HuH-7.5 (cell line): ENCODE measurements at places on chromosomes 11 and 22.

DNA sequence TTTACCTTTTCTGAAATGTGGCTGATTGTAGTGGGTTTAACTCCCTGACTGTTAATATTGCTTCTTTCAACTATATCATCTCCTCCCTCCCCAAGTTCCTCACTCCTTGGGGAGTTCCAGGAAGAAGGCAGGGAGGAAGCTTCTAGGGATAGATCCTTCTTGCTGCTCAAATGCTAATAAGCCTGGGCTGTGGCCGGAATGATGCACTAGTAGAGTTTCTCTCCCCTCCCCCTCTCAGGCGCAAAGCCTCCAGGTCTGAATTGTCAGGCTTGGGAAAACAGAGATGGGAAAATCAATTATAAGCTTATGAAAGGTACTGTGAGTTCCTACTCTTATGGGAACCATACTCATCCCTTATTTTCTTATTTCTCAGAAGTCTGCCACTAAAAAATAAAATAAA is 30.8 kb downstream of the FEZ1 start:
- DNase-seq = no peak

- DNase-seq = no peak
These were observed 640.9 kb downstream of the BRD1 start for GRCh38 chr22:49186762-49187161.

GRCh38 chr11:101727451-101727850 is 143.6 kb upstream of the TRPC6 start:
- DNase-seq = no peak

DNA sequence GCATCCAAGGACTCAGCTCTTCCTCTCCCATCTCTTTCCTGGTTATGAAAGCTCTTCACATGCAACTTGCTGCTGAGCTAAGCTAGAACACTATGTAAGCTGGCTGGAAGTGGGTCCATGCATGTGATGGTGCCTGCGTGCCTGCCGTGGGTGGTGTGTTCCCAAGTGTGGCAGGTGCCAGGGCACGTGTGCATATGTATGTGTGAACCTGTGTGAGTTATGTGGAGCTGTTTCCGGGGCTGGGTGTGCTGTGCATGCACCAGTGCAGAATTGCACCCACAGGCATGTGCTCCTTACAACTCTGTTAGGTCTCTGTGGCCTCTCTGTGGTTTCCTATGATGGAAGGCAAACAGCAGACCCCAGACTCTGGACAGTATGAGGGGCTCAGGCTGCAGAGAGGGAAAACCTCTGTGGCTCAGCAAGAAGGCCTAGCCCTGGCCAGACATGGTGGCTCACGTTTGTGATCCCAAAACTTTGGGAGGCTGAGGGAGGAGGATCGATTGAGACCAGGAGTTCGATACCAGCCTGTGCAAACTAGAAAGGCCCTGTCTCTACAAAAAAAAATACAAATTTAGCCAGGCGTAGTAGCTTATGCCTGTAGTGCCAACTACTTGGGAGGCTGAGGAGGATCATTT is 4.1 kb upstream of the P2RY6 start:
- DNase-seq = no peak

GRCh38 chr22:35967046-35967397 is 61.6 kb downstream of the RBFOX2 start:
- DNase-seq = no peak

DNA sequence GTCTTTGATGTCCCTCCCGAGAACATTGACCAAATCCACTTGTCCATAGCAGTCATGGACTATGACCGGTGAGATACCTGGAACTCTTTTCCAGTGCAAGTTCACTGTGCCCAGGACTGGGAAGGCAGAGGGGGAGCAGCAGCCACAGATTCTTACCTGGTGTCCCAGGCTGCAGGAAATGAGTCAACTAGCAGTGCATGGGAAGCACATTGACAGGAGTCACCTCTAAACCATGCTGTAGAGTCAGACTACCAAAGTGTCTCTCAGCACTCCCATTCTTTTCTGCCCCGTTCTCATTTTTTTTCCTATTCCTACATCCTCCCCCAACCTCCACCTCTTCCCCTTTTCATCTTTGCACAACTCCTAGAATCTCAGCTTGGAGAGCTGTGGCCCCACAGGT is 67.2 kb upstream of the OLFML1 start:
- DNase-seq = no peak

GRCh38 chr11:131910523-131911387 is 540.3 kb downstream of the NTM start:
- DNase-seq = no peak

DNA sequence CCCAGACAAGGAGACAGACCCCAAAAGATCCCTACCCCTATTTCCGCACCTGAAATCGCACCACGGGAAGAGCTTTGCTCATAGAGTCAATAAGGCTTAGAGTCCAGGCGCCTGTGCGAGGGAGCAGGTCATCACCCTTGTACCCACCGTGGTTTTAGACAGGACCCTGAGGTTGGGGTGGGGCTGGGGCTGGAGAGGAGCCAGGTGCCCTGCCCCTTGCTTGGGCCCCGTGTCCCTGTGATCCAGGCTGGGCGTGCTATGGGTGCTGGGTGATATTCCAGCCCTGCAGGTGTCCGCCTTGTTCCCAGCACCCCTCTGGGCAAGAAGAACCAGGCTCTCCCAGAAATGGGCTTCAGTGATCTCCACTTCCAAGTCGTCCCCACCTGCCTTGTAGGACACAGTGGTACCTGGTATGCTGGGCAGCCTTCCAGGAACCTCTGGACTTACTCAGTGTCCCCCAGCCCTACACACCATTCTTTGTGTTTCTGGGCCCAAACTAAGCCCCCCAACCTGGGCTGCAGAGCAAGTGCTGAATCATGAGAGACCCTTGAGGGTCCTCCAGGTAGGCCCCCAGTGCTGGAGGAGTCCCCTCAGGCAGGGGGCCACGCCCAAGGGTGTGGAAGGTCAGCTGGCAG is 4.5 kb downstream of the CD81 start:
- no peak for DNase-seq

- no peak for DNase-seq
These were observed 51.9 kb upstream of the ARHGAP42 start for GRCh38 chr11:100635194-100635593.

- DNase-seq = no peak
These were observed 17.8 kb upstream of the FXYD2 start for GRCh38 chr11:117842131-117842941.

DNA sequence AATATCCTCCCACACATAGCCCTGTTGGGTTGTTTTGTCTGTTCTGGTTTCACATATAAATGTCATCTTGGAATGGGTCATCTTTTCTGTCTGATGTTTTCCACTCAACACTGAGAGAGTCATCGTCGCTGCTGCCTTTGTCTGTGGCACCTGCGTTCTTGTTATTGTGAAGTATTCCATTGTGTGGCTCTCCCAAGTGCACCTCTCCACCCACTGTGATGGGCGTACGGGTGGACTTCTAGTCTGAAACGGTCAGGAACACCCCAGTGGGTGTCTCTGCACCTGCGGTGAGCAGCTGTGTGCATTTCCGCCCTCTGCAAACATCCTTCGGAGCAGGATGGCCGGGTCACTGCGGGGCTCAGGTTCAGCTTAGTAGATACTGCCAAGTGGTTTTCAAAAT is 34.5 kb upstream of the RTL6 start:
- DNase-seq = no peak

DNA sequence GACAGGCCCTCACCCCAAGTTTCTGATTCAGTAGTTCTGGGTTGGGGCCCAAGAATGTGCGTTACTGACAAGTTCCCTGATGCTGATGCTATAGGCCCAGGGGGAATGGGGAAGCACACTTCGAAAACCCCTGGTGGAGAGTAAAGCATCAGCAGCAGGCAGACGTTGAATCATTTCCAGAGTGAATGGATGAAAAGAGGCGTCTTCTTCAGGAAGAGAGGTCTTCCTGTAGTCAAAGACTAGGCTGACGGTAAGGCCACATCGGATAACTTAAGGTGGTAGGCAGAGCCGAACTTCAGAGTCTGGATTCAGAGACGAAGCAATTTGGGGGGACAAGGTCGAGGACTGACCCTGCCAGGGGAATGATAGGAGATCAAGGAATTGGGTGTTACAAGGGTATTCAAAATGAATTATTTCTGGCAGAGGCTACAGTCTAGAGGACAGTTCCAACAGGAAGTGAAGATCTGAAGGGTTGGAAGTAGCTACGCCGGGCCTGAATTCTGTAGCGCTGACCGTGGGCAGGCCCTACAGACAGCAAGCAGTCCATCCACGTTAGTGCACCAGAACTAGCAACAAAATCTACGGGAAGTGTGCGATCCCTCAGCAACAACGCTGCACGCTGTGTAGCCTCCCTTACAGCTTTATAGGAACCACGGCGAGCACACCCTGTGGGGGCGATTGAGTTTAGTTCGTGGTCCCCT is 862 bp upstream of the CENATAC start:
- DNase-seq = no peak

- no peak for DNase-seq
These were observed 43.1 kb downstream of the TYR start for GRCh38 chr11:89220684-89221339.

DNA sequence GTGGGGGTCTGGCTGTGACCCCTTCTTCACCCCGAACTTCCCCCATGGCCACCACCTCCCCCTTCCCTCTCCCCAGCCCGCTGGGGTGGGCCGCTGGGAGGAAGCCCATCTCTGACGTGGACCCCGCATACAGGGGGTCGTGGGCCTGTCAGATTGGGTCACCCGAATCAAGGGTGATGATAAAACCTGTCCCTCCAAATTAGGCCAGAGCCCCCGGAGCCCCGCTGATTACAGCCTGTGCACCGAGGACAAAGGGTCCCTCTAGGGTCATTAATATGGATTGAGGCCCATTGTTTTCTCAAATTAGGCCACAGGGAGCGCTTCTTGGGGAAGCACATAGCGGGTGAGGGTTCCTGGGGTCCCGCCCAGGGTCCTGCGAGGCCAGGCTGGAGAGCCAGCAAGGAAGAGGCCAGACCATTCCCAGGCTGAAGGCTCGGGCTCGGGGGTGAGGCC is 4.9 kb upstream of the LINC01488 start:
- DNase-seq = no peak

DNA sequence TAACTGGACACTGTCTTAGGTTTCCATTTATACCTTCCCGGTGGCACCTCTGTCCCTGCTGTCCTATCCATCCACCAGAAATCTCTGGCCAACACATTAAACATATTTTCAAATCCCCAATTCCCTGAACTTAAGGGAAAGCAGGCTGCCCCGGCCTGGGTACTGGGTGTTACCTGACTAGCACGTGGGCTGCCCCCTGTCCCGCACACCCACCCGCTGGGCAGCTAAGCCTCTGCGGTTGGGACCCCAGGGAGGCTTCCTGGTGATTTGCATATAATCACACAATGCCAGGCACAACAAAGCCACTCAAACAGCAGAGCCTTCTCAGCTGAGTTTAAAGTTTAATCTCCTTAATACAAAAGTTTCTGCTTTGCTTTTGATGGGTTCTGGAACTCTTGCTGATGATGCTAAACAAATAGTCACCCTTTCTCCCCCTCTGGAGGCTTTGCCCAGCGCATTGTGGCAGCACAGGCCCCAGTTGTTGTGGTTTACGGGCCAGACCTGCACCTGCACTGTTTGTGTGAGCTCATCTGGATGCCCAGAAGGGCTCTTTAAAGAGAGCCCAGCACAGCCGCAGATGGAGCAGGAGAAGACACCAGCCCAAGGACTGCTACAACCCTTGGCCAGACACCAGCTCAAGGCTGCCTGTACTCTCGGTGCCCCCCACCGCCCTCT is 59.9 kb upstream of the POU2AF1 start:
- DNase-seq = no peak

GRCh38 chr11:93741882-93742226 is 382 bp downstream of the C11orf54 start:
- peak; percentile 75 for DNase-seq

DNA sequence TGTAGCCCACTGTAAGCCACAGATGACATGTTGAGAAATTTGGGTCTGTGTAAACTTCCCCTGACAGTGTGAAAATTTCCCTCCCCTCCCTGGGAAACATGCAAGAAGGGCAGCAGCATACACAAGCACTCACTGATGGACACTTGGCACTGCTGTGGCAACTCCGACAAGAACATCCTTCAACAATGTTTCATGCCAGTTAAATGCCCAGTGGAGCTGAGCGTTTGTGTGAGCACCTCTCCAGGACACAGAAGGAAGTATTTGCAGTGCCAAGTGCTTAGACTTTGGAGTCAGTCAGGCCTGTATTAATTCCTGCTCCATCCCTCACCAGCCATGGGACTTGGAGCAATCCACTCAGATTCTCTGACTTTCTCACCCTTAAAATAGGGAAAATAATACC is 17.7 kb downstream of the C11orf87 start:
- no peak for DNase-seq

DNA sequence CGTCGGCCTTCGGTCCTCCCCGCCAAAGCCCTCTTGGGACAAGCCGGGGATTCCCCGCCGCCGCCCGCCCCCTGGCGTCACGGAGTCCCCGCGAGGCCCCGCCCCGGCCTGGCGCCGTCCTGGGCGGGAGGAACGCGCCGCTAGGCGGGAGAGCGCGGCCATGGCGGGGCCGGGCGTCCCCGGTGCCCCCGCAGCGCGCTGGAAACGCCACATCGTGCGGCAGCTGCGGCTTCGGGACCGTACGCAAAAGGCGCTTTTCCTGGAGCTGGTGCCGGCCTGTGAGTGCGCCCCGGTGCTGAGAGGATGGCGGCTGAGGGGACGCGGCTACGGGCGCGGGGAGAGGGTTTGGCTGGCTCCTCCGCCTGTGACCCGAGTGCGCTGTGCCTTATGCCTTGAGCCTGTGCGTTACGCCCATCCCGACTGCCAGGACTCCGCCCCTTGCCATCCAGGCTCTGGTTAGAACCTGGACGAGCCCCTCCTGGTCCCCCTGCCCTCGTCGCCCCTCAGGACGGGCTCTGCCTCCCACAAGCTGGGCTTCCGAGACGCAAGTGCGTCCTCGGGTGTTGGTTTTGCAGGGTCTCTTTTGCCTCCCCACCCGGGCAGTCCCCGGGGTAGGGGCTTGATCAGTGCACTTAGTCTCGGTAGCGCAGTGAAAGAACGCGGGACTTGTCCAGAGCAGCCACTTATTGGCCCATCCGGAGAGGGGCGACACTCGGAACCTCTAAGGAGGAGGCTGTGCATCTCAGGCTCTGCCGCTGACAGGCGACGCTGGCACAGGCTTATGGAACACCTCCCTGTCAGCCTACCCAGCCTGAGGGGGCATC is at the start of gene ATG16L2:
TSS of gene ATG16L2 (plus strand) at position 126 of the 824 bp plus-strand sequence. CDS start at position 161, 35 bp downstream.
- DNase-seq = peak; percentile 92

DNA sequence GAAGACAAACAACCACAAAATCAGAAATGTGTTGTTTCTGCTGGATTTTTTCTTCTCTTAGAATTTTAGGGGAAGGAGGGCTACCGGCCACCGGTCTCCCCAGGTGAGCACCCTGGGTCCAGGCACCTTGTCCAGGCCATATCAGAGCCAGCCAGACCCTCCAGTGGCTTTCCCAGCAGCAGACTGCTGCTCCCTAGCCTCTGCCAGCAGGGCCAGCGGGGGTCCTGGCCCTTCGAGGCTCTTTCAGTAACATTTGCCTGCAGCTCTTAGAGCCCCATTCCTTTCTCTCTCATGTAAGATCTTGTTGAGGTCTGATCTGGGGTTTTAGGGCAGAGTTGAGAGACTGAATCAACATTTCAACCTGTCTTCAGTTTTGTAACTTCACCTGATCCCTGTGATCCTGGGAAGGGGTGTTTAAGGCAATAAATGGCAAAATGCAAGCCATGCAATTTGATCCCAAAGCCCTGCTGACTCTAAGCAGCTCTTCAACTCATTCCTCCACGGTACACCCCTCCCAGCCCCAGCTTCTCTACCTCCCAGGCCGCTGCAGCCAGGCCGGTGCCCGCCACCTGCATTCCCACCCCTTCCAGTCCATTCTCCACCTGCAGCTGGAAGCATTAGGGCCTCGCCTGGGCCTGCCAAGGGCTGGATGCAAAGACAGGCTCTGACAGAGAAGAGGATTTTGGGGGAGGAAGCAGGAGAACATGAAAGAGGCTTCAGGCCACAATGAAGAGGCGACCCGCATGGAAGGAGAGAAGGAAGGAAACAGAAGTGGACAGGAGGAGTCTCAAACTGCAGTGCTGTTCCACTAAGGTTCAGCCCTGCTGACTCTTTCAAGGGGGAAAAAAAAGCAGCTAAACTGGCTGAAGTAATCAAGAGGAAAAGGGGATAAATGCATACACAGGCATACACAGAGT is 113.0 kb upstream of the FGF3 start:
- DNase-seq = no peak
